ENCODE measurements at places on chromosomes 6 and 20.
A peak's percentile ranks its signal among the peaks of the same experiment; 100 is the strongest.

- H3K36me3 ChIP-seq: no peaks in the 10 kb centered on the region
- no peak for DNase-seq
- H3K27me3 ChIP-seq: peaks cover 12% of the 10 kb centered on the region
- no peak overlapping the region for H3K4me3 ChIP-seq
- no peak overlapping the region for H3K27ac ChIP-seq
- H3K4me1 ChIP-seq: no peaks in the 10 kb centered on the region
Measured at GRCh38 chr20:40702504-40702903, 13.5 kb upstream of the MAFB start.

- H3K27me3 ChIP-seq: no peaks in the 10 kb centered on the region
- DNase-seq: no peak
- no peak overlapping the region for H3K4me3 ChIP-seq
- H3K4me1 ChIP-seq: no peaks in the 10 kb centered on the region
Measured at GRCh38 chr6:45548657-45549515, 171.2 kb upstream of the SUPT3H start.

DNA sequence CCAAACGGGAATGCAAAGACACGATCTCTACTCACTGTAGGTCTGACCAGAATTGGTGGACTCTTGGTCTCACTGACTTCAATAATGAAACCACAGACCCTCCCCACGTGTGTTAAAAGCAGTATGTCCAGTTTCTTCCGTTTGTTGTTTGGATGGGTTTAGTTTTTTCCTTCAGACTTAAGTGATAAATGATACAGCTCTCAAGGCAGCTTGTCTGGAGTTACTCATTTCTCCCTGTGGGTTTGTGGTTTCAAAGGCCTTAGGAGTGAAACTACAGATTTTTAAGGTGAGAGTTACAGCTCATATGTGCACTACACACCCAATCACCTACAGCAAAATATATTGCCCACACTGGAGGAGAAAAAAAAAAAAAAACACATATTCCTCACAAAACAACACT is 86.7 kb upstream of the STMND1 start:
- DNase-seq: no peak
- no peaks in the 10 kb centered on the region for H3K4me1 ChIP-seq
- H3K36me3 ChIP-seq: no peaks in the 10 kb centered on the region
- no peak overlapping the region for H3K27ac ChIP-seq

GRCh38 chr6:4563156-4563555 is 213.0 kb upstream of the CDYL start:
- no peak overlapping the region for H3K27ac ChIP-seq
- no peak for DNase-seq
- H3K4me1 ChIP-seq: no peaks in the 10 kb centered on the region
- H3K36me3 ChIP-seq: no peaks in the 10 kb centered on the region
- no peaks in the 10 kb centered on the region for H3K27me3 ChIP-seq

DNA sequence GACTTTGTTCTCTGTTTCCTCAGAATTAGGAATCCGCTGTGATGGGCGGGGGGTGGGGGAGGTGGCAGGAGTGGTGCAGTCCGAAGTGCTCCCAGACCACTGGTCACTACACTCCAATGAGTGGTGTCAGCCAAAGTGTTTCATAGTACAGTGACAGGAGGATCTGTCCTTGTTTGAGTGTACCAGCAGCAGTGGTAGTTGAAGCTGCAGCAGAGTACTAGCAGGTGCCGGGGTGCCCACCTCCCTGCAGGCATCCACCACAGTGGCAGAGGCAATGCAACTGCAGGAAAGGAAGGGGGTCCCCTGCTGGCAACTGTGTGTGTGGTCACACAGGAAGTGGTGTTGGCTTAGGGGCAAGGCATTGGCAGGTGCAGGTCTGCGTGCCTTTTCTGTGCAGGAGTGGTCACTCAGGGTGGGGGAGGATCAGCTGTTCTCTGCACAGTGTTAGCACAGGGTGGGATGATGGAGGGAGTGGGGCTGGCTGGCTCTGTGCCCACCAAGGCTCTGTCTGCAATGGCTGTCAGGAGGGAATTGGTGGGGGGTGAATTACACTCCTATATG is 9.7 kb downstream of the HLA-DOB start:
- H3K27me3 ChIP-seq: peaks cover 9% of the 10 kb centered on the region
- no peaks in the 10 kb centered on the region for H3K36me3 ChIP-seq
- H3K27ac ChIP-seq: no peak overlapping the region
- H3K4me1 ChIP-seq: peaks cover 5% of the 10 kb centered on the region
- H3K4me3 ChIP-seq: no peak overlapping the region
- DNase-seq: no peak

GRCh38 chr6:19905584-19905983 is 68.4 kb downstream of the ID4 start:
- no peaks in the 10 kb centered on the region for H3K27me3 ChIP-seq
- no peaks in the 10 kb centered on the region for H3K36me3 ChIP-seq
- H3K4me3 ChIP-seq: no peak overlapping the region

GRCh38 chr6:91667596-91667995 is 1080.7 kb upstream of the MAP3K7 start:
- no peaks in the 10 kb centered on the region for H3K4me1 ChIP-seq
- no peaks in the 10 kb centered on the region for H3K27me3 ChIP-seq
- H3K36me3 ChIP-seq: no peaks in the 10 kb centered on the region
- DNase-seq: no peak
- no peak overlapping the region for H3K4me3 ChIP-seq
- no peak overlapping the region for H3K27ac ChIP-seq

- H3K4me3 ChIP-seq: no peak overlapping the region
- no peaks in the 10 kb centered on the region for H3K4me1 ChIP-seq
- no peak overlapping the region for H3K27ac ChIP-seq
- no peak for DNase-seq
Measured at GRCh38 chr20:2312876-2313275, 17.1 kb downstream of the TGM3 start.

DNA sequence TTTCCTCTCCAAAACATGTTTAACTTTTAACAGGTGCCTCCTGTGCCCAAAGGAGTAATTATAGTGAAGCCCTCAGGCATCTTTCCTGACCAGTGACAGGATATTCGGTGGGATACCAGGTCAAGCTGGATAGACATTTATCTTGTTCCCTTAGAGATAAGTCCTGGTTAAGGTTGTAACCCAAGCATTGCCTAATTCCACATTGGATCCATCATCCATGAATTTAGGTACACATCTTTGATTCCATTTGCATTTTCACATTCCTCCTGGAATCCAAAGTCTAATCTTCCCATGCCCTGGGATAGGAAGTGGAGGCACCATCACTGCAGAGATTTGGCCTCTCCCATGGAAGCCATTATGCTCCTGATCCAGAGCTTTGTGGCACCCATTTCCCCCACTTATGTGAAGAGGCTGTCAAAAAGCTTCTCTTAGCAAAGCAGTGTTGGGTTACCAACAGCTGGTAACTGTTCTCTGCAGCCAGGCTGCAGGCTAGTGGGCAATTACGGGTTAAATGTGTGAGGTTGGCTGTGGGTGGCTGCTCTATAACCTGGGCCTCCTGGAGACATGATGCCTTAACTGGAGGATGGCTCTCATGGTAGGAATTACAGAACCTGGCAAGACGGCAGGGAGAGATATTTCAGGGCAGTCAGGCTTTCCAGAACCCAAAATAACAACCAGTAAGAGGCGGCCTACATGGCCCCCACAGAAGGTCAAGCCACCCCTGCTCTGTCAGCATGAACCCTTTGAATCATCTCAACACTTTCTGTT is 96.9 kb upstream of the VGLL2 start:
- H3K36me3 ChIP-seq: no peaks in the 10 kb centered on the region
- no peak for DNase-seq
- H3K27ac ChIP-seq: no peak overlapping the region
- H3K27me3 ChIP-seq: no peaks in the 10 kb centered on the region

- H3K4me3 ChIP-seq: no peak overlapping the region
- no peak overlapping the region for H3K27ac ChIP-seq
- no peaks in the 10 kb centered on the region for H3K27me3 ChIP-seq
- no peaks in the 10 kb centered on the region for H3K36me3 ChIP-seq
Measured at GRCh38 chr6:53180678-53181077, 32.0 kb upstream of the GCM1 start.

DNA sequence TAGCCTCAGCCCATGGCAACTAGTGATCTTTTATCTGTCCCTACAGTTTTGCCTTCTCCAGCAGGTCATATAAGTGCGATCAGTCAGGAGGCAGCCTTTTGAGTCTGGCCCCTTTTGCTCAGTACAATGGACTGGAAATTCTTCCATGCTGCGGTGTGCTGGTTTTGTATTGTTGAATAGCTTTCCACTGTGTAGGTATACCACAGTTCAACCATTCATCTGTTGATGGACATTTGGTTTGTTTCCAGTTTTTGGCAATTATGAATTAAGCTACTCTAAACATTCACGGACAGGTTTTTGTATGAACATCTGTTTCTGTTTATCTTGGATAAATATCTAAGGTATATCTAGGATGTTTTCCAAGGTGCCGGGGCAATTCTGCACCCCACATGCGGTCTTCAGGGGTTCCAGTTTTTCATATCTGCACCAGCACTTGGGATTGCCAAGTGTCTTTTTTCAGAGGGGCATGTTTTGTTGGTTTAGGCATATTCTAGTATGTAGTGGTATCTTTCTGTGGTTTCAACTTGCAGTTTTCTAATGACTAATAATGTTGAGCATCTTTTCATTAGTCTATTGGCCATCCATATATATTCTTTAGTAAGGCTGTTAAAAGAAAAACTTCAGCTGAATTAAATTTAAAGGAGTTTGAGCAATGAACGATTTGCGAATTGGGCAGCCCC is 141.0 kb downstream of the TFAP2C start:
- H3K27ac ChIP-seq: no peak overlapping the region
- no peak overlapping the region for H3K4me3 ChIP-seq
- H3K4me1 ChIP-seq: no peaks in the 10 kb centered on the region
- no peak for DNase-seq
- H3K36me3 ChIP-seq: no peaks in the 10 kb centered on the region
- H3K27me3 ChIP-seq: no peaks in the 10 kb centered on the region

GRCh38 chr20:6837730-6838129 is 70.2 kb downstream of the BMP2 start:
- H3K36me3 ChIP-seq: no peaks in the 10 kb centered on the region
- H3K27ac ChIP-seq: no peak overlapping the region
- no peaks in the 10 kb centered on the region for H3K27me3 ChIP-seq
- DNase-seq: no peak
- H3K4me1 ChIP-seq: no peaks in the 10 kb centered on the region

GRCh38 chr6:159720708-159721107 is 6.6 kb upstream of the WTAP start:
- no peaks in the 10 kb centered on the region for H3K27me3 ChIP-seq
- peak; percentile 19 for DNase-seq
- H3K4me1 ChIP-seq: peaks cover 3% of the 10 kb centered on the region
- no peaks in the 10 kb centered on the region for H3K36me3 ChIP-seq
- no peak overlapping the region for H3K27ac ChIP-seq

DNA sequence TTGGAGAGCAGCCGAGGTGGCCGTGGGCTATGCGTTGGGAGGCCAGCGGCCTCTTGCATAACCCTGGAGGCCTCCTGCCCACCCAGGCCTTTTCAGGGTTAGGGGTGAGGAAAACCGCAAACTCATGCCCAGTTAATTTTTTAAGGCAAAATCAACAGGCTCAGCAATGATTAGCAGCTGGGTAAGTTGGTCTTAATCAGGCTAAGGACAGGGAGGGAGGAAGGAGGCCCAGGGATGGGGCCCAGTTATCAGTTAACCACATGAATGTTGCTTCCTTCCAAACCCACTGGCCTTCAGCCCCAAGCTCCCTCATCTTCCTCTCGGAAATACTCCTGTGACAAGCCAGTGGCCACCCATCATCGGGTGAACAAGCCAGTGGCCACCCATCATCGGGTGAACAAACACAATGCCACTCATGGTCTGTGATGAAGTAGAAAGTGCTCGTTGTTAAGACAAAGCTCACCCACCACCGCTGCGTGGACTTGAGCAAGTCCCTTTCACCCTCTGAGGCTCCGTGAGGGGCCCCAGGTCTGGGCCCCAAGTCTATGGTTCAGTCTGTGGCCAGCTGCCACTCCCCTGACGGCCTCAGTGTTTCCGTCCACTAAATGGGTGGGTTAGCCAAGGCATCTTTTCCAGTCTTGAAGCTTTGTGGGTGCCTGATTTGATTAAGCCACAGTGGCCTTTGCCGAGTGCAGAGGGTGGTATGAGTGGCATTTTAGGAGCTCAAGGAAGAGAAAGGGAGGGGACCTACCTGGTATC is 39.4 kb downstream of the HNF4A start:
- peaks cover 24% of the 10 kb centered on the region for H3K27me3 ChIP-seq
- no peak overlapping the region for H3K4me3 ChIP-seq
- H3K27ac ChIP-seq: no peak overlapping the region
- no peaks in the 10 kb centered on the region for H3K36me3 ChIP-seq
- H3K4me1 ChIP-seq: no peaks in the 10 kb centered on the region
- DNase-seq: no peak

- no peaks in the 10 kb centered on the region for H3K4me1 ChIP-seq
- no peaks in the 10 kb centered on the region for H3K36me3 ChIP-seq
- H3K27ac ChIP-seq: no peak overlapping the region
Measured at GRCh38 chr6:99745651-99746050, 139.0 kb downstream of the PRDM13 start.

DNA sequence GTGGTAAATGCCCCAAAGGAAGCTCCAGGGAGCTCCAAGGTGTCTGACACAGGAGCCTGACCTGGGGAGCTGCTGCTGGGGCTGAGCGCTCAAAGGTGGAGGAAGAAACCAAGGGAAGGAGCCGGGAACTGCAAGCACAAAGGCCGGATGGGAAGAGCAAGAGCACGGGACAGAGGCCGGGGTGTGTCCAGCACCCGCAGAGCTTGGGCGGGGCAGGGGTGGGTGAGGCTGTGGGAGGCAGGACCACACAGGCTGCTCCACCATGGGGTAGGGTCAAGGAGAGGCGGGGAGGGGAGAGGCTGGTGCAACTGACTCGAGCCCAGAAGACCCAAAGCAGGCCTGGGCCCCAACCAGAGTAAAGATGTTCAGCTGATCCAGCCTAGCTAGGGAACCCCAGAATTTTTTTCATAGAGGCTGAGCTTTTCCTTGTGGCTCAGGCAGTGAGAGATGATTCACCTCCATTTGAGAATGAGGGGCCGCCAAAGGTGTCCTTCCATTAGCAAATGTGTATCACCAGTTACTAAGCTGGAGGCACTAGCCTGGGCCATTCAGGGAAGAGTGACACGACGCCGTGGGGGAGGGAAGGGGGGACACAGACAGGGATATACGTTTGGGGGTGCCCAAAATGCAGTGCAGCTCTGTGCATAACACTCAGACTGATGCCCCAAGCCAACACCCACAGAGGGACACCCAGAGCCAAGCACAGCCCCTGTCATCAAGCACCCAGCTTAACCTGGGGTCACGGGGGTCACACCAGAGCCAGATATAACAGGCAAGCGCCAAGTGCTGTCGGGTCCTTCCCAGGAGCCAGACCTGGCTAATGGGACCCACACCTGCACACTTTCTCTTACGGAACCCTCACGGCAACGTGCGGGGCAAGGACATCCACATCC is 21.3 kb upstream of the TLDC2 start:
- DNase-seq: no peak
- no peaks in the 10 kb centered on the region for H3K27me3 ChIP-seq

- peak; percentile 64 for DNase-seq
- H3K36me3 ChIP-seq: no peaks in the 10 kb centered on the region
- peak overlapping the region; percentile 54 for H3K4me3 ChIP-seq
- peaks cover 11% of the 10 kb centered on the region for H3K4me1 ChIP-seq
- no peaks in the 10 kb centered on the region for H3K27me3 ChIP-seq
Measured at GRCh38 chr6:6811128-6812009, 222.8 kb downstream of the LY86 start.

GRCh38 chr20:43911066-43911465 is 3.6 kb upstream of the TOX2 start:
- H3K4me3 ChIP-seq: no peak overlapping the region
- no peak for DNase-seq
- H3K4me1 ChIP-seq: peaks cover 18% of the 10 kb centered on the region
- no peaks in the 10 kb centered on the region for H3K36me3 ChIP-seq
- peaks cover 23% of the 10 kb centered on the region for H3K27me3 ChIP-seq

- H3K27me3 ChIP-seq: no peaks in the 10 kb centered on the region
- H3K27ac ChIP-seq: no peak overlapping the region
- DNase-seq: no peak
- H3K36me3 ChIP-seq: peaks cover 2% of the 10 kb centered on the region
- no peaks in the 10 kb centered on the region for H3K4me1 ChIP-seq
Measured at GRCh38 chr20:10469599-10469998, 34.5 kb downstream of the SLX4IP start.

Data from T-cell (primary cell).